ENCODE measurements at places on chromosomes 4 and X.

- no peak for DNase-seq
These were observed 188.8 kb upstream of the TECRL start for GRCh38 chr4:64598066-64598465.

GRCh38 chr4:159520074-159520473 lies 417.2 kb downstream of the RAPGEF2 start:
- no peak for DNase-seq

DNA sequence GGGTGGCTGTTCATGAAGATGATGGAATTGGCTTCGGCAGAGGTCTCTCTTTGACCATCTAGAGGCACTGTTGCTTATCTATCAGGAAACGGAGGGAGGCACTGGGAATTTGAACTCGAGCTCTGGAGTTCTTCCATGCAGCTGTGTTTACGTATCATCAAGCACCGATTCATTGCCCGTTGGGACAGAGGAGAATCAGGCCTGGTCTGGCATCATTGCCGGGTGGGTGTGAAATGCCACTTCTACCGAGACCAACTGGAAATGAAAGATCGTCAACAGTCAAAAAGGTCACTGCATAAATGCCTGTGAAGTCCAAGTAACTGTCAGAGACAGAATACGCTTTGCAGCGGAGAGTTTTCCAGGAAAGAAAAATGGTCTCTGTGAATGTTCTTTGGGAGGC lies 166.9 kb downstream of the ASMT start:
- DNase-seq = no peak

GRCh38 chr4:71932941-71933340 lies 98.9 kb upstream of the NPFFR2 start:
- no peak for DNase-seq

DNA sequence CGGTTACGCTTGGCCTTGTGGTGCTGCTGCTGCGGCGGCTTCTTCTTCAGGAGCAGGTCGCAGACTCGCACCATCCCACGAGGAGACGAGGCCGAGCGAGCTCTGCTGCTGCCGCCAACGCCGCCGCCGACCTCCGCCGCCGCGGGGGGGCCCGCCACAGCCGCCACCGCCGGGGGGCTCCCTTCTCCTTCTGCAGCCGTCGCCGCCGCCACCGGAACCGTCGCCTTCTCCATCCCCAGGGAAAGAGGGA lies 237 bp downstream of the ANKRD17 start:
- DNase-seq = peak; percentile 23

- DNase-seq = peak; percentile 50
These were observed 22.7 kb downstream of the MAP9 start for GRCh38 chr4:155353923-155354540.

DNA sequence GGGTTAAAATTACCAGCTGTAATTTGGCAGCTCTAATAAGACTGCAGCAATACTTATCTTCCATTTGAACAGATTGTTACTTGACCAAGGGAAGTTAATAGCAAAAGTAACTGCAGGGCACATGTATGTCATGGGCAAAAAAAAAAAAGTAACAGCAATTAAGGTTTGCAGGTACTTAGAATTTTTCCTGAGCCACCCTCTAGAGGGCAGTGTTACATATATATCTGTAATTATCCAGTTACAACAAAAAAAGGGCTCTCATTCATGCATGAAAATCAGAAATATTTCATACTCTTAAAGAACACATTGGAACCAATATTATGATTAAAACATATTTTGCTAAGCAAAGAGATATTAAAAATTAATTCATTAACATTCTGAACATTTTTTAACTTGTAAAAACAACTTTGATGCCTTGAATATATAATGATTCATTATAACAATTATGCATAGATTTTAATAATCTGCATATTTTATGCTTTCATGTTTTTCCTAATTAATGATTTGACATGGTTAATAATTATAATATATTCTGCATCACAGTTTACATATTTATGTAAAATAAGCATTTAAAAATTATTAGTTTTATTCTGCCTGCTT lies 25.1 kb downstream of the XIAP start:
- DNase-seq = peak; percentile 54

- DNase-seq = no peak
These were observed 508.3 kb downstream of the SPRY1 start for GRCh38 chr4:123904882-123905281.
